ENCODE measurements at places on chromosomes 7 and 10.

DNA sequence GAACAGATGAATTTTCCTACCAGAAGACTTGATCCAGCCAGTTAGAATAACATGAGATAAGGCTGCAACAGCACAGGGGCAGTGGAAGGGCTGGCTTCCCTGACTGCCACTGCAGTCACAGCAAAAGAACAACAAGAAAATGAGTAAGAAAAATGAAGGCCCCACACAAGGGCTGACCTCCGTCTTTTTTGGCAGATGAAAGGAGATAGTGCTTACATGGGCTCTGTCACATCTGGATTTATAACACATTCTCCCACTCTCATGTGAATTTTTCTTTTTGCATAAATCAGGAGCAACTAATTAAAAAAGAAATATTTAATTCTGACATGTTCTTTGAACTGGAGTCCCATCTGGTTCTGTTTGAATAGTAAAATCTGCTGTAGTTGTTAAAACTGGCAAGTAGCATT lies 99.6 kb downstream of the NRP1 start:
- no peak for DNase-seq

DNA sequence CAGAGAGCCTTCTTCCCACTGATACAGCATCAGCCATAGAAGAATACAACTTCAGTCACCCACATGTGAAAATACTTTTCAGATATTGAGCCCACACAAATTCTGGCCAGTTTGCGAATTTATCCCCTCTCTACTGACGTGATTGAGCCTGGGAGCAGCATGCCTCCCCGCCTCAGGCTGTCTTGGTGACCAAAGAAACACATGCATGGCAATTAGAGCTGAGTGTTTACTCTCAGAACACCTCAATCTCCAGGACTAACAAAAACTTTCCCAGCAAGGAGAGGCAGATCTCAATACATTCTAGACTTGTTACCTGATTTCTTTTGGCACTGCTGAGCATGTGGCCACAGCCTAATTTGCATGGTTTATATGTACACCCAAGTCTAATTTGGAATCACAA lies 122.5 kb downstream of the TMEM26 start:
- no peak for DNase-seq

DNA sequence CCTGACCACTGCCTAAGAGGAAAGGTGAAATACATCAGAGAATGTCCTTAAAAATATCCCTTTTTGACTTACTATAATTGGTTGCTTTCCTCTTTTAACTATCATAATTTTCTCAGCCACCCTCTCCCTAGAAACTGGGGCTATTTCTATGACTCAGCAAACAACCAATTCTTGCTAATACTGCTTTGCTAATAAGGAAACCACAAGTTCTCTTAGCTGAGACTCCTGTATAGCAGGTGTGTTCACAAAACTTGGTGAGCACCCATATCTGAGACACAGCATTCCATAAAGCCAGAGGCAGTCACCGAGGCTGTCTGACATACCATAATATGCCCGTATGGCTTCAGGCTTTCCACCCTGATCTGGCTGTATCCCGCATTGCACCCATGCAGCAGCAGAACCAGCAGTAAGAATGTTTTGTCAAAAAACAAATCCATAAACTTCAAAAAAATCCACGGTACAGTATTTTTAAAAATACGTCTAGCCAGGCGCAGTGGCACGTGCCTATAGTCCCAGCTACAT lies 191.7 kb upstream of the C7orf33 start:
- DNase-seq: no peak

- DNase-seq: no peak
Observed at GRCh38 chr7:79091661-79092060, 361.8 kb downstream of the MAGI2 start.

GRCh38 chr10:86662186-86663045 lies 5.9 kb upstream of the LDB3 start:
- no peak for DNase-seq

DNA sequence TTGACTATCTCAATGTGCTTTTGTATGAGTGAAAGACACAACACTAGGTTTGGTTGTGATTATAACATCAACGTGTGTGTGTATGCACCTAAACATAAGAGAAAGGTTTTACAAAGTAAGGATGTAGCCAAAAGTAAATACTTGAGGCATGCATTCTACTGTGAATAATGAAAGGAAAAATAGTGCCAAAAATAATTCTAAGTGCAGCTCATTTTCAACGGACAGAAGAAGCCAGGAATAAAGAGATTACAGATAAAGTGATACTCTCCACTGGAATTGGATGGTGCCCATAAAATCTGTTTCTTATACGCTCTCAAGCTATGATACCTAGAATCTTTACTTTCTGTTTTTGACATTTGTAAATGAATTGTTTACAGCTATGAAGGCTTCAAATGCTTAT lies 135.0 kb upstream of the TMEM72 start:
- DNase-seq: no peak

- DNase-seq: peak; percentile 78
Observed at GRCh38 chr7:16933296-16934279, 51.8 kb upstream of the AGR3 start.

- DNase-seq: no peak
Observed at GRCh38 chr10:123555616-123556015, 110.5 kb upstream of the GPR26 start.

DNA sequence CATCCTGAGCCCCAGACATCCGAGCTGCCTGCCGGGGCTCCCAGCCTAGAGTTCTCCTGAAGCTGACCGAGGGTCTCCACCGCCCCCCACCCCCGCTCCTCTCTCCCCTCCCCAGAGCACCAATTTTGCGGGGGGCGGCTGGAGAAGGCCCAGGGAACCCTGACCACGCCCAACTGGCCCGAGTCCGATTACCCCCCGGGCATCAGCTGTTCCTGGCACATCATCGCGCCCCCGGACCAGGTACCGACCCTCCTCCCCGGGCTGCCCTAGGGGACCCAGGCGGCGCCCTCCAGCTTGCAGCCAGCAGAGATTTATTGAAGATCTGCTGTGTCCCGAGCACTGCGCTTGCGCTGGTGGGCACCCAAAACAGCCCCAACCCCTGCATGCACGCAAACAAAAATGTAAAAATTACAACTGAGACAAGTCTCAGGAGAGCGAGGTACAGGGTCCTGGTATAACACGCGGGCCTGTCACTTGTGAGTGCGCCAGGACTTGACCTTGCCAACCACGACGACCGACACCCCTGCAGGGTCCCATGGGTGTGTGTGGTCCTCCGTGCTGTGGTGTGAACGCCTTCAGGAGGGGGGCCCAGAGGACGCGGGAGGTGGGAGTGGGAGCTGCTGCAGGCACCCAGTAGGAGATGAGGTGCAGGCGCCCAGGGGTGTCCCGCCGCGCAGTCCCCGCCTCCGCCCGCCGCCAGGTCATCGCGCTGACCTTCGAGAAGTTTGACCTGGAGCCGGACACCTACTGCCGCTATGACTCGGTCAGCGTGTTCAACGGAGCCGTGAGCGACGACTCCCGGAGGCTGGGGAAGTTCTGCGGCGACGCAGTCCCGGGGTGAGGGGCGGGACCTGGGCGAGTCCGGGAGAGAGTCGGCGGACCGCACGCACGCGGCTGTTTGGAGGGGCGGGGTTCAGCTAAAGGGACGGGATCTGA lies 3.1 kb downstream of the PCOLCE start:
- DNase-seq: no peak

DNA sequence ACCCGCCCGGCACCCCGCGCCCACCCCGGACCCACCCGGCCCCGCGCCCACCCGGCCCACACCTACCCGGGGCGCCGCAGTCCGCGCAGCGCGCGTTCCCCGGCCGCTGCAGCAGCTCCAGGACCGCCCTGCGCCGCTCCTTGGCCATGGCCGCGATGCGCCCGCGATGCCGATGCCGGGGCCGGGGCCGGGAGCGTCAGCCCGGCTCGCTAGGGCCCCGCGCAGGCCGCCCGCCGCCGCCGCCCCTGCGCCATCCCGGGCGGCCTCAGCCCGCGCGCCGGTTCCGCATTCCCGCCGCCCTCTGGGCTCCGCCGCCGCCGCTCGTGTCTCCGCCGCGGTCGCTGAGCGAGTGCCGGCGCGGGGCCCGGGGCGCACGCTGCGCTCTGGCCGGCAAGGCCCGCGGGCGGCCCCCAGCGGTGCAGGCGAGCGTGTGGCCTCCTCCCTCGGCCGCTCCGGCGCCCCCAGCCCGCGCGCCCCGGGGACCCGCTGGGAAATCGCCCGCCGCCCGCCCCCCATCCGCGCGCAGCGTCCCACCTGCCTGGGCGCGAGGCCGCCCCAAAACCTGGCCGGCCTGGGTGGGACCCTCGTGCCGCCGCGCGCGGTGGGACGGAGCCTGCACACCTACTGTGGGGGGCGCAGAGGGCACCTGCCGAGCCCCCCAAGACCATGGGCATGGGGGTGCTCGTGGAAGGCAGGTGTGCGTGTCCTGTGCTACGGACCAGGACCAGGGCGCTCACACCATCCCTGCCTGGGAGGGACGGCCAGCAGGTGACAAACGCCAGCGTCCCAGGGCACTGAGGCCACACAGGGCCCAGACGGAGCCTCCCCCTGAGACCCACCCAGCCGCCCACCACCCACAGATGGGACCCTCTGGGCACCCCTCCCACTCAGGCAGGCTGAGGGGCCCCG lies at the start of gene ADAP1:
TSS of gene ADAP1 (minus strand) at position 351 of the 909 bp plus-strand sequence. CDS start at position 148, 203 bp downstream.
- no peak for DNase-seq

DNA sequence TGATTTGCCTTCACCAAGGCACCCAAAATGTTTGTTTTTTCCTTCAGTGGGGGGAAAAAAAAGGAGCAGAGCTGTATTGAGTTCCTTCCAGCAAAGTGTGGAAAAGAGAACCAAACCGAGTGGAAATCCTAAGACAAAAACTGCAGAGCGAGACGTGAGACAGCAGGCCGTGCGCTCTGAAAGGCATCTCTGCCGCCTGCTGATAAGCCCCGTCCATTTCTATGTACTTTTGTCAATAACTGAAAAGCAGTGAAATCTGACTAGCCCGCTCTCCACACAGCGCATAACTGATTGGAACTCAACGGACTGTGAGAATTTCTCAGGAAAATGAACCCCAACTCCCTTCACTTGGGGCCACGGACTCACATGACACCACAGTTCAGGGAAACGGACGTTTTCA lies 83.2 kb downstream of the COBL start:
- DNase-seq: no peak

GRCh38 chr10:106111246-106111645 lies 1053.3 kb downstream of the SORCS1 start:
- DNase-seq: no peak

- DNase-seq: no peak
Observed at GRCh38 chr7:1679326-1679965, 9.4 kb downstream of the ELFN1 start.

GRCh38 chr10:123703195-123703790 lies 37.1 kb downstream of the GPR26 start:
- DNase-seq: no peak

- peak; percentile 69 for DNase-seq
Observed at GRCh38 chr7:114086914-114087652, 168.3 kb upstream of the PPP1R3A start.

DNA sequence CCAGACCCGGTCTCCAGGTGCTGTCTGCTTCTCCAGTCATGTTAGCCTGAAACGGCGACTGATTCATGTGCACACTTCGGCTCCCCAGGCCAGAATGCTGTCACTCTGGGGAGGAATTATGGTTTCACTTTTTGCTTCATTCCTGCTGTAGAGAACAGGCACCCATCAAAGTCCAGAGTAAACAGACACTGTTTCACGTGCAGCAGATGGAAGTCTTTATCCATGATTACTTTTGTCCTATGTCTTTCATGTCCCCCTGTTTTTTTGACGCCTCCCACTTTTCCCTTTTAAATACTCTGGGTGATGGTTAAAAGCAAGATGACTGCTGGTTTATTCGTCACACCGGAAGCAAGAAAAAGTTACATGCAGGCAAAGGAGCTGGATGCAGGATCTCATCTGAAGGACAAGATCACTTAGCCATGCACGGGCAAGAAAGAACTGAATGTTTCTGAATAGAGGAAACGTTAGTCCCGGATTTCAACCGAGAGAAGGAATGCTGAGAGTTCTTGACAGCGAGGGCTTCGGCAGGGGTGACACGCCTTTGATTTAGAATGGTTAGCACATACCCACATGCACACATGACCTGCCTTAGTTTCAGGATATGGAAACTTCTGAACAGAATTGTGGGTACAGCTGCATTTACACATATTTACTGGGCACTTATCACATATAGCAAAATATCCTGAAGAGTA lies 250.0 kb upstream of the KLF6 start:
- no peak for DNase-seq

- DNase-seq: no peak
Observed at GRCh38 chr7:8134089-8134733, 127.8 kb downstream of the ICA1 start.

DNA sequence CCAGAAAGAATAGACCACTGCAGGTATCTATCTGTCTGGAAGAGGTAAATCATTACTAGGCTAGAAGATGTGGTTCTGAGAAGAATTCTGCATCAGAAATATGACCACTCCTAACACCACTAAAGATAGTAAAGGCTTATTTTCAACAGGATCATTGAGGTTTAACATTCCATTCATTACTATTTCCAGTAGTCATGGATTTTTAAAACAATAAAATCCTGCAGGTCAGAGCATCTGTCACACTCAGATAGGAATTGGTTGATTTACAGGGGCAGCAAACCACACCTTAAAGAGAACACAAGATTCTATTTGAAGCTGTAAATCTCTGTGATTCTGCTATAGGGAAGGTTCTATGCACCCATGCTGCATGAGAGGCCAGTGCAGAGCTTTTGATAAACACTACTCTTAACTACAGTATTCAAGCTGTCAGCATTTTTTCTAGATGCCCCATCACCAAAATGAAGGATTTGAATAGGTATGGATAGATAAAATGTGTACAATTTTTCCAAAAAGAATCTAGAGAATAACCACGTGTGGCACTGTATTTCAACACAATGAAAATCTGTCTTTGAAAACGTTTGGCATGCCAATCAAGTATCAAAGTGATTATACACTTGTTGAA lies 14.6 kb downstream of the LRRC17 start:
- no peak for DNase-seq

- no peak for DNase-seq
Observed at GRCh38 chr7:70285187-70285586, 686.9 kb downstream of the AUTS2 start.

GRCh38 chr10:43260117-43260761 lies 6.6 kb downstream of the RASGEF1A start:
- DNase-seq: no peak

DNA sequence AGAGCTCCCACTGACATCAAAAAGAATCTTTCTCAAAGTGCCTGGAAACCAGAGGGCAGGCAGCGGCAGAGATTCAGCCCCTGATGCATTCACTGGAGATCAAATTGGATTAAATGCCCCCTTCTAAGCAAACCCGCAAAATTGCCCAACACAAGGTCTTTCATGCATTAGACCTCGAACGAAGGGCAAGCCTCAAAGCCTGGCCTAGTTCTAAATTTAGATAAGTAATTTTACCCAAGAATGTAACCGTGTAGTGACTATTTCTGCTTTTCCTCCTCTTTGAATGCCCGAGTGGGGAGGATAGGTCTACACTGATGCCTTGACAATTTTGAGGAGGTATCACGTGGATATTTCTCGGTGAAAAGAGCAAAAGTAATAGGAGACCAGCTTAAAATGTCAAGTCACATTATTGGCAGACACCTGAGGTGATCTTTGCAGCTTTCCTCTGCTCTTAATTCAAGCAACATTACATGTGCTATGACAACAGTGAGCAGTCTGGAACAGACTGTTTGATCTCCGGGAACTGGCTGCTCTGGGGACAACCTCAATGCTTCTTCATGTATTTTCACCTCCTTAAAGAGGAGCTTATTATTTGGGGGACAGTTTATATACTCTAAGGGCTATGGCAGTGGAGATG lies 1263.5 kb upstream of the AUTS2 start:
- DNase-seq: no peak

GRCh38 chr10:132634241-132634946 lies 96.8 kb downstream of the INPP5A start:
- DNase-seq: no peak
